ENCODE measurements at places on chromosomes 4 and X. TPM values are rescaled to one million over a fixed set of nuclear protein-coding genes. Genes with fewer than 3 reads are reported as not detected.

DNA sequence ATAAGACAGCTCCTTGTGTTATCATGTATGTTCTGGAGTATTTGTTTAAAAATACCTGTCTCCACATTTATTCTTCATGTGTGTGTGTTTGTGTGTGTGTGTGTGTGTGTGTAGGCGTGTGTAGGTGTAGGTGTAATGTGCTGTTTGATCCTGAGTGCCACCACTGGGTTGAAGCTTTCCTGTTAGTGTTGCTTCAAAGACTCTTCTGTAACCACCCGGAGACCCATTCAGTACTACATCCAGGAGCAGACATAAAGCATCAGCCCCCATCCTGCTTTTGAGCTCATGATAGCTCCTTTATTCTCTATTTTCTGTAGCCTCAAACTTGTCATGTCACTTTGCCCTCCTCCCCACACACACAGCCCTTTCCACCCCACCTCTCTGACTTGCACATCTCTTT lies 3.0 kb upstream of the ZDHHC9 start:
- no peak for DNase-seq

The FGA gene
- total RNA-seq = not detected

The RAB9B gene
- total RNA-seq = 43.4 TPM

GRCh38 chr4:2598511-2599303 lies 62.3 kb downstream of the FAM193A start:
- no peak for DNase-seq

The ARMCX2 gene
- total RNA-seq = 23.2 TPM

The RAB41 gene
- total RNA-seq = not detected

The MAB21L2 gene
- 0.22 TPM for total RNA-seq

Measured in heart left ventricle (tissue), 16 donors.